ENCODE measurements at places on chromosomes 12 and 14.

DNA sequence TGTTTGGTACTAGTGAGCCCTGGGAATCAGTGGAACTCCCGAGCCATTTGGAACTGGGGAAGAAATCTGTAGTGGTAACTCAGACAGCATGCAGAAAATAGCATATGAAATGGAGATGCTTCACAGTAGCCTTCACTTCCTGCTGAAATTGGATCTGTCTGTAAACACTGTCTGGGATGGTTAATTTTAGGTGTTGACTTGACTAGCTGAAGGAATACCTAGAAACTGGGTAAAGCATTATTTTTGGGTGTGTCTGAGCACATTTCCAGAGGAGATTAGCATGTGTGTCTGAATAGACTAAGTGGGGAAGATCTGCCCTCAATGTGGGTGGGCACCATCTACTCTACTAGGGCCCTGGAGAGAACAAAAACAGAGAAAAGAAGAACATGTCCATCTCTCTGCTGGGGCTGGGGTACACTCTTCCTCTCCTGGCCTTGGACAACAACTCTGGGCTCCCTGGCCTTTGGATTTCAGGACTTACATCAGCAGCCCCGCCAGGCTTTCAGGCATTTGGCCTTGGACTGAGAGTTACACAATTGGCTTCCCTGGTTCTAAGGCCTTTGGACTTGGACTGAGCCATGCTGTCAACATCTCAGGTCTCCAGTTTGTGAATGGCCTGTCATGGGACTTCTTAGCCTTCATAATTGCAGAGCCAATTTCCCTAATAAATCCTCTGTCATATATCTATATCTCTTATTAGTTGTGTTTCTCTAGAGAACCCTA is 14.0 kb upstream of the CRADD start:
- no peak overlapping the region for H3K4me3 ChIP-seq
- H3K36me3 ChIP-seq = no peaks in the 10 kb centered on the region
- no peaks in the 10 kb centered on the region for H3K4me1 ChIP-seq
- DNase-seq = no peak
- H3K27me3 ChIP-seq = peaks cover 2% of the 10 kb centered on the region

DNA sequence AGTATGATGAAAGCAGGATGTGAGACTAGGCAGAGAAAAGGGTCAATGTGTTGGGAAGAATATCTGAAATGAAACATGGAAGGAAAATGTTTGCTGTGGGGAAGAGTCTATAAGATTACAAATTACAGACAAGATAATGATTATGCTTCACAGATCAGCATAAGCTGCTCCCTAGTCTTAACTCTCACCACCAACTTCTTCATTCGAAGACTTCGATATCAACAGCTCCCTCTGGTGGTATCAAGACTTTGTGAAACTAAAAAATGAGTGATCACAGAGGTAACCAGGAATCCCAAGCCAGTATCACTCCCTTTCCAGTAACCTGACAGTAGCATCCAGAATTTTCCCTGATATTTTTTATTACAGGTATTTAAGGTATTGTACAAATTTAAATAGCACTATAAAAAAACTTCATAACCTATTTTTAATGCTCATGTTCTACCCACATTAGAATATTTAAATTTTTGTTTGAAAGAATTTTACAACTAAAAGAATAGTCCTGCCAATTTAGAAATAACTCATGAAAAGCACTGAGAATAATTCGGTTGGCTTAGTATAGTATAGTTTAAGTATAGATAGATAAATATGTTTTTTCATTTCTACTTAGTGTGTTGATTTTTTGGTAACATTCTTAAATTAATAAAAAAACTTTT is 84.4 kb downstream of the C2CD5 start:
- H3K27ac ChIP-seq = no peak overlapping the region
- DNase-seq = no peak
- H3K27me3 ChIP-seq = no peaks in the 10 kb centered on the region
- H3K4me3 ChIP-seq = no peak overlapping the region
- peaks cover 3% of the 10 kb centered on the region for H3K36me3 ChIP-seq

- H3K4me3 ChIP-seq = no peak overlapping the region
- DNase-seq = no peak
- peak overlapping the region; percentile 70 for H3K27ac ChIP-seq
- peaks cover 45% of the 10 kb centered on the region for H3K36me3 ChIP-seq
- H3K4me1 ChIP-seq = peaks cover 93% of the 10 kb centered on the region
Observed at GRCh38 chr14:101833045-101833444, 71.5 kb downstream of the PPP2R5C start.

DNA sequence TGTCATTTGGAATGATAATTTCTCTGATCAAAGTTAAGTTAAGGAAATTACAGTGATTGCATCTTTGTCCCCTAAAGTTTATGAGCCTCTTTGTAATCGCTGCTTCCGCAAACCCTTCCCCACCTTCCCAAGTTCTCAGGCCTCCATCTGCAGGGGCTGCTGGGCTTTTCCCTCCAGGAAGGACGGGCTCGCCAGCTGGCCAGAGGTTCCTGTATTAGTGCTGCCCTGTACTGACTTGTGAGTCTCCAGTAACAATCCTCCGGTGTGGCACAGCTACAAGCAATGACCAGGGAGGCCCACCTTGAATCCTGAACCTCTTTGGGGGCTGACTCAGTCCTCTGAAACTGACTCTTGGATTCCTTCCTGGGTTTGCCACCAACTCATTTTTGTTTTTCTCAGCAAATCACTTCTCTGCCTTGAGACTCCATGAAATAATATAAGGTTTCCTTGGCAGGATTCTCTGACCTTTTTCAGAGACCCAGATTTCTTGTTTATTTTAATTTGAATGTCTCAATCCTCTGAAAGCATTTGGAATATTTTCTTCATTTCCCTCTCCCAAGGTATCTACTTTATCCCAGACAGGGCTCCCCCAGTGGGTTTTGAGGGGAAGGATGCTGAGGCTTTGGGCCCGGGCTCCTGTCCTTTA is 398.6 kb downstream of the ZFP36L1 start:
- no peaks in the 10 kb centered on the region for H3K4me1 ChIP-seq
- no peak overlapping the region for H3K27ac ChIP-seq
- no peak for DNase-seq
- H3K36me3 ChIP-seq = no peaks in the 10 kb centered on the region

GRCh38 chr14:93347850-93348249 is 868 bp downstream of the COX8C start:
- H3K27me3 ChIP-seq = no peaks in the 10 kb centered on the region
- H3K4me1 ChIP-seq = no peaks in the 10 kb centered on the region
- H3K4me3 ChIP-seq = no peak overlapping the region

GRCh38 chr12:34607520-34608195 is 585.4 kb downstream of the ALG10 start:
- no peak for DNase-seq
- no peak overlapping the region for H3K4me3 ChIP-seq
- no peak overlapping the region for H3K27ac ChIP-seq
- no peaks in the 10 kb centered on the region for H3K36me3 ChIP-seq

DNA sequence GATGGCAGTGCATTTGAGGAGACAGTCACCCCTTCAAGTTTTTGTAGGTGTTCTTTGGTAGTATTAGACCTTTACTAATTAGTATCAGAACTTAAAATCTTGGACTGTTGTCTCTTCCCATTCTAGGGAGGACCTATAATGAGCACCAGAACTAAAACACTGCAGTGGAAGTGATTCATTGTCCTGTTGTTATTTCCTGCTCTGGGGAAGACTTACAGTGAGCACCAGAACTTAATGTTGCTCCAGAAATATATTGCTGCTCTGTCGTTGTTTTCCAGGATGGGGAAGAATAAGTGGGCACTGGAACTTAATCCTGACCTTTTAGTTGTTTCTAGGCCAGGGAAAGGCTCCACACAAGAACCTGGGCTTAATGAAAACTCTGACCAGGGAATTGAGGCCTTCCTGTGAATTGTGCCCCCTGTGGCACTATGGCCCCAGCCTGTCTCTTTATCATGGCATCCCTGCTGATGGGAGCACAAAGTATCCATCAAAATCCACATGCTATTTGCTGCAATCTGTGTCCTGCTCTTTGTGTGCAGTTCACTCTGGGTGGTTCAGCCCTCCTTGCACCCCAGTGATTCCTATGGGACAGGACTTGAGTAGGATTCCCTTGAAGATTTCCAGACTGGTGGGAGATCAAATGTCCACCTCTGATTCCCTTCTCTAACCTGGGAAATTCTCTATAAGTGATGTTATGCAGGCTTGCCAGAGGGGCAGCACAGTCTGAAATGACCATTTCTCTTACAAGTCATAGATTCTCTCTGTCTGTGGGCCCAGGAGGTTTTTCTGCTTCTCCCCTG is 175.8 kb downstream of the PAWR start:
- H3K27me3 ChIP-seq = no peaks in the 10 kb centered on the region
- H3K4me1 ChIP-seq = no peaks in the 10 kb centered on the region
- H3K27ac ChIP-seq = no peak overlapping the region
- no peak for DNase-seq
- no peak overlapping the region for H3K4me3 ChIP-seq
- no peaks in the 10 kb centered on the region for H3K36me3 ChIP-seq

DNA sequence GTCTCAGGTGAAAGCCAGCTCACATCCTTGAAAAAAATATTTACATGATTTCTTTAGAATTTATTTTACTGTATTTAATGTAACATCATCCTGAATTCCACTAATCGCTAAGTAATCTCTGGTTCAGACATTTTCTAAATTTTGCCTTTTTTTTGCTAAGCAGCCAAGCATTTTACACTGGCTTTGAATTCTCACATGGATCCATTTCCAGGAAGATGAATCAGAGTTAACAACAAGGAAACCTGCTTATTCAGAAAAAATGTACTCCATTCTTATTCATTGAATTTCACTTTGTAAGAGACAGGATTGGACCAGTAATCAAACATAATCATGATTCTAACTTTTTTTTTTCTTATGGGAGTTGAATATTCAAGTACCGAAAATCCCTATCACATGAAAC is 1785.1 kb upstream of the FLRT2 start:
- H3K4me1 ChIP-seq = no peaks in the 10 kb centered on the region
- no peak for DNase-seq
- no peaks in the 10 kb centered on the region for H3K36me3 ChIP-seq
- no peak overlapping the region for H3K27ac ChIP-seq
- H3K27me3 ChIP-seq = no peaks in the 10 kb centered on the region

GRCh38 chr12:18258929-18259328 is 2.4 kb upstream of the PIK3C2G start:
- no peaks in the 10 kb centered on the region for H3K27me3 ChIP-seq
- DNase-seq = no peak
- no peak overlapping the region for H3K27ac ChIP-seq
- H3K36me3 ChIP-seq = no peaks in the 10 kb centered on the region
- no peaks in the 10 kb centered on the region for H3K4me1 ChIP-seq

GRCh38 chr12:91179315-91179714 is 3.3 kb downstream of the DCN start:
- H3K27ac ChIP-seq = no peak overlapping the region
- no peaks in the 10 kb centered on the region for H3K27me3 ChIP-seq
- no peak for DNase-seq

- no peaks in the 10 kb centered on the region for H3K4me1 ChIP-seq
- H3K36me3 ChIP-seq = peaks cover 2% of the 10 kb centered on the region
- H3K4me3 ChIP-seq = no peak overlapping the region
- H3K27ac ChIP-seq = no peak overlapping the region
Observed at GRCh38 chr14:39023939-39024871, 78.8 kb downstream of the SEC23A start.

- peaks cover 5% of the 10 kb centered on the region for H3K36me3 ChIP-seq
- DNase-seq = no peak
- peak overlapping the region; percentile 92 for H3K27ac ChIP-seq
- H3K4me3 ChIP-seq = peak overlapping the region; percentile 92
- peaks cover 14% of the 10 kb centered on the region for H3K4me1 ChIP-seq
Observed at GRCh38 chr12:106358396-106359241, 1.1 kb downstream of the POLR3B start.

DNA sequence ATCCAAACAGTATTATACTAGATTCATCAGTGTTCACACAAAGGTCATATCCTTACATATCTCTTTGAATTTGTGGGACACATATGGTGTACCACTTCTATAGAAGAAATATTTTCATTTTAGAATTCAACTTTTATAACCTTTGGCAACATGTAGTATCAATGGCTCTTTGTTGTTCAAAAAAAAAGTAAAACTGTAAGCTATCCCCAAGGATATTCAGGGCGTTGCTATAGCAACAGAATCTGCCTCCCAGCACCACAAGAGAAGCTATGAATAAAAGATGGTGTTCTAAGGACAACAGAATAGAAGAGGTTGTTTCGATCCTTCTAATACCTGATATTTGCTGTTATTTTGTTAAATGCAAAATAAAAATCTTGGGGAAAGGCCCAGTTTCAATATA is 139.3 kb downstream of the BRMS1L start:
- DNase-seq = no peak
- peaks cover 2% of the 10 kb centered on the region for H3K27me3 ChIP-seq
- H3K4me1 ChIP-seq = no peaks in the 10 kb centered on the region

GRCh38 chr12:3740480-3741231 is 12.3 kb downstream of the CRACR2A start:
- no peaks in the 10 kb centered on the region for H3K27me3 ChIP-seq
- peaks cover 24% of the 10 kb centered on the region for H3K4me1 ChIP-seq
- no peak for DNase-seq
- H3K27ac ChIP-seq = no peak overlapping the region
- no peak overlapping the region for H3K4me3 ChIP-seq

DNA sequence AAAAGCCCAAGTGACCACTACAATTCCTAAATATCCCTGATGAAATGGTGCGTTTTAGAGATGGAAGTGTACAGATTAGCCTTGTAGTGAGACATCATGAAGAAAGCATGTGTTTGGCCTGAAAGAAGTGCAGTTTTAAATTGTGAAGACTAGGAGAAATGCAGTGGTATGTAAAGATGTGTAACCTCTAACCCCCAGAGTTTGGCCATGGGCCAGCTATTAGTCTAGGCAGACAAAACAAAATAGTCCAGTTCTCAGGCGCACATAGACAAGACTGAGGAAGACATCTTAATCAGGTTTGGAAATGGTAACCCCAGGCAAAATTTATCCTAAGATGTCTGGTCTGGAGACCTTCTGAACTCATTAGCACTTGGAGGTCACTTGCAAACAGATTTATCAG is 23.4 kb downstream of the WBP11 start:
- peaks cover 8% of the 10 kb centered on the region for H3K36me3 ChIP-seq
- DNase-seq = no peak
- no peaks in the 10 kb centered on the region for H3K27me3 ChIP-seq
- no peak overlapping the region for H3K4me3 ChIP-seq
